Gastrocnemius medialis (tissue), 4 donors: ENCODE measurements at places on chromosomes 6 and 20. TPM values are rescaled to one million over a fixed set of nuclear protein-coding genes. Genes with fewer than 3 reads are reported as not detected.

Gene KCNQ5
- 14.5 TPM for total RNA-seq

- H3K36me3 ChIP-seq, result peaks cover 25% of the 10 kb centered on the region
- DNase-seq, result no peak
- H3K4me3 ChIP-seq, result no peak overlapping the region
- no peaks in the 10 kb centered on the region for H3K4me1 ChIP-seq
- no peaks in the 10 kb centered on the region for H3K27me3 ChIP-seq
Measured at GRCh38 chr6:53023323-53023722, 28.2 kb upstream of the GSTA4 start.

GRCh38 chr6:99143108-99143861 is 195.5 kb upstream of the FBXL4 start:
- H3K4me3 ChIP-seq, result no peak overlapping the region
- no peaks in the 10 kb centered on the region for H3K4me1 ChIP-seq
- no peaks in the 10 kb centered on the region for H3K27me3 ChIP-seq
- H3K27ac ChIP-seq, result no peak overlapping the region
- DNase-seq, result no peak

DNA sequence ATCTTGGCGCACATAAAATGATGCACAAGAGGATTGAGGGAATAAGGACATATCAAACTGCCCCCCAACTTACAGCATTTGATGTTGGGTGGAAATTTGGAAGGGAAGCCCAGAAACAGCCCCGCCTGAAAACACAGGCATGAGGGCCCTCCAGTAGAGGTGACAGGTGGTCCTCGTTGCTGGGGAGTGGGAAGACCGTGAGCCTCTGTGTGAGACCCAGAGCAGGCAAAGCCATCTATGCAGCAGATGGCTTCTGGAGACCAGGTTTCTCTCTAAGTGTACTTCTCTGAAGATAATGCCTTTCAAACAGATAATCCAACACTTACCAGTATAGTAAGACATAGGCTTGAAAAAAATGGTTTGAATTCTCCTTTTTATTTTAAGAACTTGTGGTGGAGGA is 132.2 kb upstream of the INSM1 start:
- peaks cover 27% of the 10 kb centered on the region for H3K4me1 ChIP-seq
- no peak overlapping the region for H3K27ac ChIP-seq
- no peaks in the 10 kb centered on the region for H3K27me3 ChIP-seq
- no peaks in the 10 kb centered on the region for H3K36me3 ChIP-seq

GRCh38 chr6:112016320-112016719 is 37.6 kb upstream of the CCN6 start:
- no peaks in the 10 kb centered on the region for H3K36me3 ChIP-seq
- no peaks in the 10 kb centered on the region for H3K27me3 ChIP-seq
- H3K4me3 ChIP-seq, result no peak overlapping the region

GRCh38 chr6:32882879-32883250 is 28.9 kb downstream of the PSMB9 start:
- no peak overlapping the region for H3K4me3 ChIP-seq
- H3K27me3 ChIP-seq, result no peaks in the 10 kb centered on the region
- no peak for DNase-seq
- no peaks in the 10 kb centered on the region for H3K36me3 ChIP-seq
- peaks cover 9% of the 10 kb centered on the region for H3K4me1 ChIP-seq
- no peak overlapping the region for H3K27ac ChIP-seq

Gene PROKR2
- total RNA-seq, result not detected

Gene SIGLEC1
- total RNA-seq, result 3.0 TPM

Gene WFDC10B
- not detected for total RNA-seq

DNA sequence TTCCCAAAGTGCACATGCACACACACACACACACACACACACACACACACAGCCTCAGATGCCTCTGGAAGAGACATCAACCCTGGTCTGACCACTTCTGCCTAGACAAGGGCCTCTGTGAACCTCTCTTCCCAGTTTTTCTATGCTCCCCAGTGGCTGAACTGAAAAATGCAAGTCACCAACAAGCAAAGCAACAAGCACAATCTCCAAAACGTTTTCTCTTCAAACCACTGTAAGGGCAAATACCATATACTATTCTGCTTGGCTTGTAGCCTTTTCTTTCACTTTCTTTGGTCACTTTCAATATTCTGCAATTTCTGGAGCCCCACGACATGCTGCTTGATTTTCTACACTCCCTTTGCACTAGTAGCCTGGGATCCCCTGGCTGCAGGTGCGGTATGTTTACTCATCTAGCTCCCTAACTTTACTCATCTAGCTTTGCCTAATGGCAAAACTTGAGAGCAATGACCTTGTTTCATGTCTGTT is 121.4 kb upstream of the DST start:
- H3K36me3 ChIP-seq, result no peaks in the 10 kb centered on the region
- H3K27me3 ChIP-seq, result no peaks in the 10 kb centered on the region
- H3K27ac ChIP-seq, result peak overlapping the region; percentile 86
- H3K4me1 ChIP-seq, result peaks cover 54% of the 10 kb centered on the region
- no peak for DNase-seq
- H3K4me3 ChIP-seq, result no peak overlapping the region

- no peak overlapping the region for H3K27ac ChIP-seq
- peaks cover 9% of the 10 kb centered on the region for H3K4me1 ChIP-seq
- H3K27me3 ChIP-seq, result no peaks in the 10 kb centered on the region
- H3K36me3 ChIP-seq, result no peaks in the 10 kb centered on the region
- no peak overlapping the region for H3K4me3 ChIP-seq
- DNase-seq, result no peak
Measured at GRCh38 chr6:16965689-16966088, 136.2 kb upstream of the STMND1 start.

DNA sequence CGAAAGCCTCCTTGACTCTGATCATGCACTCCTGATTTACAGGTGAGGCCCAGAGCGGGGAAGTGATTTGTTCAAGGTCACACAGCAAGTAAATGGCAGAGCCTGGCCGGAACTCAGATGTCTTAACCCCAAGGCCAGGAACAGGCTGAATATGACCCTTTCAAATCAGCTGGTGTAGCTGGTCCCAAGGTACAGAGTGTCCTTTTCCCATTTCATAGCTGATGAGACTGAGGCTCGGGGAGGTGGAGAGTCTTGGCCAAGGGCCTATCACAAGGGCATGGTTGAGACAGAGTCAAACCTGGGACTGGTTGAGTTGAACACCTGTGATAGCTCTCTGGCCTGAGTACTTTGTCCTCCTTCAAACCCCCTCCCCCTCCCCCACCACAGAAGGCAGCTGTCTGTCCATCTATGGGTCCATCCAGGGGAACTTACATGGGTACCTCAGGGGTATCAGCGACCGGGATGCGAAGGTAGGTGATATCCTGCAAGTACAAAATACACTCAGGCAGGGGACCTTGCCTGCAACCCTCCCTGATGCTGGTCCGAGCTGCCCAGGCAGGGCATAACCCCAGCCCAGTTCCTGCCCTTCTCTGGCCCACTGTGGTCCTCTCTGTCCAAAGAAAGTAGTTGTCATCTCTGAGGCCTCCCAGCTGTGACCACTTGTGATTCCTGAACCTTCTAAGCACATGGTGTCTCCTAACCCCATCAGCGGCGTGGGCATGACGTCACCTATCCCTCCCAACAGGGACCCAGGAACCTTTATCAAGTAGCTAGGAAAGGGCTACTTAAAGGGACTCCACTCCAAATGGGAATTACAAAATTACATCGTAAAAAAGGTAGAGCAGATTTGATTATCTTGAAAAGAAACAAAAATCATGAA is 5.6 kb downstream of the DUSP15 start:
- no peaks in the 10 kb centered on the region for H3K36me3 ChIP-seq
- peaks cover 34% of the 10 kb centered on the region for H3K27me3 ChIP-seq
- H3K4me3 ChIP-seq, result no peak overlapping the region
- H3K27ac ChIP-seq, result no peak overlapping the region

Gene PIM1
- 5.0 TPM for total RNA-seq

DNA sequence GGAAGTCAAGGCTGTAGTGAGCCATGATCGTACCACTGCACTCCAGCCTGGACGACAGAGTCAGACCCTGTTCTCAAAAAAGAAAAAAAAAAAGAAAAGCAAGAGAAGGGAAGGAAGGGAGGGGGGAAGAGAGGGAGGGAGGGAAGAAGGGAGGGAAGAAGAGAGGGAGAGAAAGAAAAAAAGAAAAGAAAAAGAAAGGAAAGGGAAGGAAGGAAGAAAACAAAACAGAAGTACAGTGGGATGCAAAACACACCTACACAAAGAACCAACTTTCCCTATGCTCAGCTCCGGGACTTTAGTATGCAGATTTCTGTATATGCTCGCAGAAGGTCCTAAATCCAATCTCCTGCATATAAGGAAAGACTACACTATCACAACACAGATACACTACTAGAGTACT is 2.5 kb upstream of the WTAP start:
- peaks cover 29% of the 10 kb centered on the region for H3K4me1 ChIP-seq
- no peak overlapping the region for H3K4me3 ChIP-seq
- no peak for DNase-seq
- peak overlapping the region; percentile 100 for H3K27ac ChIP-seq
- no peaks in the 10 kb centered on the region for H3K27me3 ChIP-seq
- no peaks in the 10 kb centered on the region for H3K36me3 ChIP-seq

Gene WASF1
- total RNA-seq, result 0.41 TPM

DNA sequence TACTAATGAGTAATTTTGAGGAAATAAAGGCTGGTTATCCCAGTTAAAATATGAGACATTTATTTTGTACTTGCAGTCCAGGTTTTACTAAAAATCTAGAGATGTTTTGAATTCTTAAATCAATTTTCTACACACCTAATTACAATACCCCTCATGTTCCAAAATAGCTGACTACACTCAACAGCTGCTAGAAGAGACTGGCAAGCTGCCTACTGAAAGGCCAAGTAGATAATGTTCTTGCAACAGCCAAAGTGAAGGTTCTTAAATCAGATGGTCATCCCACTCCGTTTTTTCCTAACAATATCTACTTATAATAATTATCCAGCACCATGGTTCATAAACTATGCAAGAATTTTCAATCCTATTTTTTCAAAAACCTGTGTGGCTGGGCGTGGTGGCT is 69.0 kb downstream of the DTNBP1 start:
- peak overlapping the region; percentile 71 for H3K27ac ChIP-seq
- peak; percentile 64 for DNase-seq
- H3K36me3 ChIP-seq, result no peaks in the 10 kb centered on the region
- peaks cover 56% of the 10 kb centered on the region for H3K4me1 ChIP-seq
- H3K27me3 ChIP-seq, result no peaks in the 10 kb centered on the region
